ENCODE measurements at places on chromosomes 6 and 20.

GRCh38 chr6:146426516-146426915, 117.1 kb upstream of the RAB32 start:
- no peak for DNase-seq

GRCh38 chr20:38249536-38250310, 10.8 kb downstream of the KIAA1755 start:
- DNase-seq: no peak

DNA sequence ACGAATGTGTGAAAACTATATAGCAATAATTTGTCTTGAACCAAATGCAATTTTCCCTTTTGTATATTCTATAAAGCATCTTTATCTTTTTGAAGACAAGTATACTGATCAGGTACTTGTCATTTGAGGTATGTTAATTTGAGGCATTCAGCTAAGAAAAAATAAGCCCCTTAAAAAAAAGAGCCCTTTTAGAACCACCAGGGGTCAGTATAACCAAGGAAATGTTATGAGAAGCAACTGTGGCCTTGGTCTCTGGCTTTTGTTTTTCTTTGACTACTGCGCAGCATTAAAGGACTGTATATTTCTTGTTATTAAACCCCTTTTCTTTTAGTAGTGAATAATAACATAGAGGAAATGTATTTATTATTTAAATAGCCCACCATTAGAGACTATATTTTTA, 43.1 kb downstream of the CD109 start:
- DNase-seq: peak; percentile 64

GRCh38 chr6:18412644-18413043, 25.5 kb downstream of the RNF144B start:
- no peak for DNase-seq

GRCh38 chr6:122651031-122651430, 40.8 kb downstream of the PKIB start:
- DNase-seq: no peak

DNA sequence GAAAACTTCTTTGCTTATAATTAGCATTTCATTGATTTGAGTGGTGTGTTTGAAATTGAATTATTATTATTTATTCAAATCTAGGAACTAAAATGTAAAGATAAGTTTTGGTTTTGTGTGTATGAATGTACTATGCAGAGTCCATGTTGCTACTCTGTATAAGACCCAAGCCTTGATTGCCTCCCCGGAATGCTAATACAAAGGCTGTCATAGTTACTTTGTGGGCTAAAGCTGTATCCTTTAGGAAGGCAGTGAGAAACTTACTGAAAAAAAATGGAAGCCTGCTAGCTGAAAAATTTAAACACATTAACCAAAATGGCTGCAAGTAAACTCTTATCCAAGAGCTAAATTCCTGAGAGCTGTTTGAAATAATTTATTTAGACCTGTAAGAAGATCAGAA, 213.3 kb downstream of the ZFAND3 start:
- no peak for DNase-seq

- DNase-seq: no peak
Measured at GRCh38 chr6:106685833-106686232, 56.5 kb downstream of the QRSL1 start.

GRCh38 chr6:27091661-27092315, 155.7 kb upstream of the PRSS16 start:
- DNase-seq: peak; percentile 86

DNA sequence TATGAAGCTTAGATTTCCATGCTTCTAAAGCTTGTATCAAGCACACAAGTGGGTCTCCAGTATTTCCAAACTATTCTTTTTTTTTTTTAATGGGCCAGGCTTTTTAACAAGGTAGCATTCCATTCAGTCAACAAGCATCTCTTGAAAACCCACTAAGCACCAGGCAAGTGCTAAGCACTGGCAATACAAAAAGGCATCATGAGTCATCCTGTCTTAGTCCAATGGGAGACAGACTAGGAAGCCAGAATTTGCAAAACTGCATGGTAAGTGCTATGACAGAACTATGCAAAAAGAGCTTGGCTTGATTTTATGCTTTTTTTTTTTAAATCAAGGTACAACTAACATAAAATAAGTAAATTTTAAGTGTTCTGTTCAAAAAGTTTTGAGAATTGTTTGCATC, 109.3 kb upstream of the DST start:
- no peak for DNase-seq

- no peak for DNase-seq
Measured at GRCh38 chr6:43937236-43938177, 167.5 kb downstream of the VEGFA start.

GRCh38 chr20:37295001-37295400, 5.5 kb downstream of the MANBAL start:
- DNase-seq: peak; percentile 60

GRCh38 chr20:61135968-61136367, 116.1 kb upstream of the CDH4 start:
- DNase-seq: no peak

- no peak for DNase-seq
Measured at GRCh38 chr20:48823476-48823875, 4.3 kb downstream of the PREX1 start.

DNA sequence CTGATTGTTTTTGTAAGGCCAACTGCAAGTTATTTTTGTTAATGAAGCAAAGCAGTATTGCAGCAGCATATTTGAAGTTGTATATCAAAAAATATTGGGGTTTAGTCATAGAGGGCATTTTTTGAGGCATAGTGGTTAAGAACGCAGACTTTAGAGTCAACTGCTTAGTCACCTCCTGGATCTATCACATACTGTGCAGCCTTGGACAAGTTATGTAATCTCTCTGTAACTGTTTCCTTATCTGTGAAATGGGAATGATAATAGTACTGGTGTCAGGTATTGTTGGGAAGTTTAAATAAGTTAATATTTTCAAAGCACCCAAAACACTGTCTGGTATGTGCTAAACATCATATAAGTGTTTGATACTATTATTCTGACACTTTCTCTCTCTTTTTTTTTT, 27.2 kb upstream of the EFHC1 start:
- DNase-seq: peak; percentile 76

DNA sequence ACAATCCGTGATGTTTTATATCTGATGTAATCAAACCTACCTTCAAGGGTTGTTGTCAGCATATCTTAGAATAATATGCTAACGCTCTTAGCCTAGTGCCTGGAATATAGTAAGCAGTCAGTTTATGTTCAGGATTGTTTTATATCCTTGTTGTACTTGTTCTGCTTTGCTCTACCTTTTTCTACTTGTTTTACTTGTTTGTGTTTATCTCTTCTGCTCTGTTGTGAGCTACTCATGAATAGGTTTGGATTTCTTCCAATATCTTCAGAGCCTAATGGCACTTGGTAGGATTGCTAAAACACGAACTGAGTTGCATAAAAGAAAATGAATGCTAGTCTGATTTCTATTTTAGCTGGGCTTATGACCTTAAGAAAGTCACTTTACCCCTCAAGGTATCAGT, 40.1 kb downstream of the DNAH8 start:
- no peak for DNase-seq

DNA sequence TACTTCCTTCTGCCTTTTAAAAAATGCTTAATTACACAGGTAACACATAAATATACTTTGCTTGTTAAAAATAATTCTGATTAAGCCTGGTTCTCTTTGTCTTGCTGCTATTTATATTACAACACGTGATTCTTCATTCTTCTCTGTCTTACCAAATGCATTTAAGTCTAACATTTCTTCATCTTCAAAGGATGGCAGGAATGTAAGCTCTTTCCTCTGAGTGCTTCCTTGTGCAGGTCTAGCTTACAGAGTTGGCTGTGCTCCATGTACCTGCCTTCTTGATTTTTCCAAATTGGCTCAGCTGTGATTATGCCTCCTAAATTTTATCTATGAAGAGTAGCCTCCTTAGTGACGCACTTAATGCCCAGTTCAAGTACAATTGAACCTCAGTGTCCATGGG, 44.4 kb downstream of the RNF144B start:
- no peak for DNase-seq

DNA sequence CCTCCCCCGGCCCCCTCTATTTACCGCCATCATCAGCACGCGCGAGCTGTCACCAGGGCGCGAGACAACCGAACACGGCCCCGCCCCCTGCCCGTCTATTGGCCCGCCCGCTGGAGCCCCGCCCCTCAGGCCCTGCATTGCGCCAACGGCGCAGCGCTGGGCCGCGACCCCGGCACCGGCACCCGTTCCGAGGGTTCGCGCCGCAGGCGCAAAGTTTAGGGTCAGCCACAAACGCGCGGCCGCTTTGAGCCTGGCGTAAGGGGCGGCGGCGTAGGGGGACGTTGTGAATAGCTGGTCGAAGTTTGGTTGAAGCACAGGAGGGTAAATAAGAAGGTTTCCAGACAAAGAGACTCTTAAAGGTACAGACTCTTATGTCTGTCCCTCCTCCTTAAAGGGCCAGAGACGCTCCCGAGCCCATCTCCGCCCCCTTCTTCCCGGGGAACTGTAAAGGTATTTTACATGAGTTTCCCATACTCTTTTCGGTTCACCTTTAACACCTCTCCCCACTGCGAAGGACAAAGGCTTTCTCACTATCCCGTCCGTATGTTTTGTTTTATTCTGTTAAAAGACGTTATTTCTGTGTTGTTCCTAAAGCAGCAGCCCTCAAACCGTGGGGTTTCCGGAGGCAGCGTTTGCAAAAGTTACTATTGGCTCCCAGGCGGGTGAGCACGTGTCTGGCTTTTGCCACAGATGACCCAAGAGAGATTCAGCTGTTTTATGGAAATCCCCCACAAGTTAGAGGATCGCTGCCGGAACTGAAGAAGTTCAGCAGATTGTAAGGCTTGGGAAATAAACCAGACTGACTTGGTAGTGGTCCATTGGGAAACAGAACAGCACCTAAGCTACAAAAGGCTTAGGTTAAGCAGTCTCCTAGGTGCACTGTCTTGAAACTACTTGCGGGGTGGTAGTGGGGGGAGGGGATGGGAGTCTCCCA, at the start of gene USP49:
TSS of gene USP49 (minus strand) at position 76 of the 934 bp plus-strand sequence. CDS start 88,392 bp downstream, outside the sequence.
- peak; percentile 91 for DNase-seq

DNA sequence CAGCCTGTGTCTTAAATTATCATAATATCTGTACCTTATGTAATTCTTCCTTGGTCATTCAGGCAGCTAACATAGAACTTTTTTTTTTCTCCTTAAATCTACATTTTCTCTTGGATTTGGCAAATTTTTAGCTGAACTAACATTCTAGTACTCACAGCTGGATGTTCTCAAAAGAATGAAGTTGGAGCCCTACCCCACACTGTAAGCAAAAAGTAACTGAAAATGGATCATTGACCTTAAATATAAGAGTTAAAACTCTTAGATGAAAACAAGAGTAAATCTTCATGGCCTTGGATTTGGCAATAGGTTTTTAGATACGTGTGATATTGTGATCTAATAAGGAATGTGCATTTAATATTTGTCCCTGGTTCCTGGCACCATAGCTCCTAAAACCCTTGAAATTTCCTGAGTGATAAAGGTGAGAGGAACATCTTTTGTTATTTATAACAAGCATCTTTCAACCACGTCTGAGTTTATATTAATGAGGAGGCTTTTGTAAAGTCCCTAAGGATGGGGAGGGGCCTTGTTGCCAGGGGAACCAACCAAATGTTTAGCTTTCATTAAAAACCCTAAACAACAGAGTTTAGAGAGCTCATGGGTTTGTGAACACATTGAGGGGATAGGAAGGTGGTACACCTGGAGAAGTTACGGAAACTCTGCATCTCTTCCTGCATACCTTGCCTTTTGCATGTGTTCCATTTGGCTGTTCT, 106.1 kb upstream of the ADGRF4 start:
- no peak for DNase-seq

GRCh38 chr6:11350294-11350693, 117.8 kb upstream of the NEDD9 start:
- DNase-seq: no peak

- DNase-seq: no peak
Measured at GRCh38 chr20:49215232-49215631, 4.0 kb upstream of the DDX27 start.

DNA sequence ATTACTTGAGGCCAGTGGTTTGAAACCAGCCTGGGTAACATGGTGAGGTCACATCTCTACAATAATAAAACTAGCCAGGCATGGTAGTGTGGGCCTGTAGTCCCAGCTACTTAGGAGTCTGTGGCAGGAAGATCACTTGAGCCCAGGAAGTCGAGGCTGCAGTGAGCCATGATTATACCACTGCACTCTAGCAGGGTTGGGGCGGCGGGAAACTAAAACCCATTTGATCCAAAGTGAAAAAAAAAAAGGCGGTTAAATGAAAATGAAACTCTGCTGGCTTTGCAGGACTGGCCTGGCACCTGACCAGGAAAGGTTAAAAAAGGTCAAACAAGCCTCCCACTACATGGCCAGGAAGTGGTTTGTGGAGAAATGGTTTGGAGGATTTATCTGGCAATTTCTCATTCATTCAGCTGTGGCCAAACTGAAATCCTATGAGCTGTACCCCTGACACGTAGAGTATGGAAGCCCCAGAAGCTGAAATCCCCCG, 36.6 kb downstream of the MTRES1 start:
- peak; percentile 77 for DNase-seq

- DNase-seq: no peak
Measured at GRCh38 chr6:162713974-162714780, 13.4 kb downstream of the PRKN start.

DNA sequence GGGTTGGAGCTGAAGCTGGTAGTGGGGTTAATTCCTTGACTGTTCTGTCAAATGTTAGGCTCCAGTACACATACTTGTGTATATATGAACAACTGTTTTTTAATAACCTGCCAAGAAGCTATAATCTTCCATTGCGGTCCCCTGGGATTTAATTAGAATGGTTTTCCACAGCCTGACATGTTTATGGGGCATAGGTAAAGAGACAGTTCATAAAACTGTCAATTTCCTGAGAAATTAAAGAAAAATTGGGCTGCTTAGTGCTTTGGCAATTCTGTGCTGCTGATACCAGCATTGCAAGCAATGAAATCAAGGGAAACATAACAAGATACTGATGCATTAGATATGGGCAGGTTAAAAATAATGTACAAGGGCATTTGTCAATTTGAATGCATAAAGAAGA, 314.1 kb upstream of the SLC35B3 start:
- DNase-seq: no peak

DNA sequence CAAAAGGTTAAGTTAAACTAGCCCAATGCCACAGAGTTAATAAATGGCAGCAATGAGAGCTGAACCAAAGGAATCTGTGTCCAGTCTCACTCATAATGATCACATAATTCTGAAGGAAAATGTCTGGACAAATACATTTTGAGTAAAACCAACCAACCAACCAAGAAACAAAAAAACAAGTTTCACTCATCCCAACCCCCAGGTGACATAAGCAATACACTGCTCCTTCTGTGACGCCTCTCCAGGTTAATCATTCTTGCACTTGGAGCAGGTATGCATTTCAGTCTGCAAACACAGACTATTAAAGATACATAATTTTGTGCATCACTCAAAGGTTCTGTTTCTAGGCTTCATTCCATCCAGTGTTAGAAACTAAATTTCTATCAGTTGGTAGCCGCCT, 35.2 kb upstream of the MC3R start:
- no peak for DNase-seq

- no peak for DNase-seq
Measured at GRCh38 chr20:19813846-19814640, 56.0 kb downstream of the RIN2 start.

GRCh38 chr6:90393232-90393884, 96.7 kb upstream of the BACH2 start:
- peak; percentile 80 for DNase-seq

- no peak for DNase-seq
Measured at GRCh38 chr20:15622368-15622767, 950.9 kb downstream of the KIF16B start.
